SK-N-SH (cell line): ENCODE measurements at places on chromosomes 4 and X. TPM values are rescaled to one million over a fixed set of nuclear protein-coding genes. Genes with fewer than 3 reads are reported as not detected.

The CFAP47 gene
- 0.02 TPM in 2 replicates for polyA plus RNA-seq

The NLGN3 gene
- polyA plus RNA-seq: 4.4 and 5.3 TPM in 2 replicates

The UGT2B17 gene
- not detected in 2 replicates for polyA plus RNA-seq

The NPNT gene
- polyA plus RNA-seq: not detected in 2 replicates

- DNase-seq: no peak
Observed at GRCh38 chrX:41661366-41662095, 27.2 kb upstream of the GPR34 start.

DNA sequence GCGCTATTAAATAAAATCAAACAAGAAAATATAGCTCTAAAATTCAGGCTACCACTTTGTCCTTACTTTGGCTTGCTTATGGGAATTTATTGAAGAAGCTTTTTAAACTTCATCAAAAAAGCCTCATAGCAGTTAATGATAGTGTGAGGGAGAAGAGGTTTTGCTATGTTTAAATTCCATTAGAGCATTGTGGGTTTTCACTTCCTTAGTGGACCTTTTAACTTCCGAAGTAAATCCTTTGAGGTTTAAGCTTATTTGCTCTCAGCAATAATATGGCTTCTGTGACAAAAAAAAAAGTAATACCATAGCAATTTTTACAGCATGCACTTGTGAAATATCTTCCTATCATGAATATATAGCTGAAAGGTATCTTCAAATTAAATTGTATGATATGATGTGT, 120.2 kb upstream of the NDST4 start:
- DNase-seq: no peak

- peak; percentile 31 for DNase-seq
Observed at GRCh38 chr4:85968945-85969819, 390.7 kb downstream of the MAPK10 start.

- DNase-seq: no peak
Observed at GRCh38 chr4:165331823-165332222, 4.4 kb downstream of the MSMO1 start.

DNA sequence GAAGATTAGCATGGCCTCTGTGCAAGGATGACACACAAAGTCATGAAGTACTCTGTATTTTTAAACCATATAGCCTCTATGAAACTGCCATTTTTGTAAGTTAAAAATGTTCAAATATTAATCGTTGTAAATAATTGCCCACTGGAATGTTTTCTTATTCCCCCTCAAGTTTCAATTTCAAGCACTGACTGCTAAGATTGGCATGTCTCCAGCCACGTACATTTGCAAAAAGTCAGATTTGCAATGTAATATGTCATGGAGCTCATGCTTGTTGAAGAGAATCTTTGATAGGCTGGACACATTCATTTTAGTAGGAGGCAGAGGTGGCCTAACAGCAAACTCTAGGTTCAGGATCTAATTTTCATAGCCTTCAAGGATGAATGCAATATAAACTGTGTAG, 124.7 kb downstream of the CBR4 start:
- DNase-seq: no peak

DNA sequence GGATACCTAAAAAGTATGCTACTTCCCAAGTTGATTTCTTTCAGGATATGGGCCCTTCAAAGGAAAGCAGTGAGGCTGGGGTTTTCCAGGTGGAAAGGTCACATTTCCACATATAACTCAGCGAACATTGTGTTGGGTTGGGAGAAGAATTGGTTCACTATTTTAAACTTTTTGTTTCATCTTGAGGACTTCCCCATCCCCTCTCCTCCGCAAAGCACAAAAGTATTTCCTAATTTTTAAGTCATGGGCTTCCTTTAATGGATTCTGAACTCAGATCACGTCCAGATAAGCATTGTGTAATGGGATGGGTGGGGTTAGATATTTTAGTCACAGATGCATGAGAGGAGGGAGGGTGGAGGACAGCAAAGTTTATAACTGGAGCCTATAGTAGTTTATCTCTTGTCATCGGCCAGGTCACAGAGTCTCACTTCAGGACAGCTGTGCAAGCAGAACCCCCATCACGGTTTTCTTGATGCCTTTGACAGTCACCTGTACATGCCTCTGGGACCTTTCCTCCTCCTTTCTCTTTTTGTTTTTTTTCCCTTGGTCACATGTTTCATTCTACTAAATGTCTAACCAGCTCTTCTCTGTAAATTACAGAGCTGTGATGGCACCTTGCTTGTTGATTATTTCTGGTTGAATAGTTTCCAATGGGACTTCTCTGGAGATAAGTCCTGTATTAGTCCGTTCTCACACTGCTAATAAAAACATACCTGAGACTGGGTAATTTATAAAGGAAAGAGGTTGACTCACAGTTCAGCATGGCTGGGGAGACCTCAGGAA, 115.4 kb downstream of the PTTG2 start:
- DNase-seq: no peak

- no peak for DNase-seq
Observed at GRCh38 chr4:2728806-2729532, 27.2 kb downstream of the TNIP2 start.

DNA sequence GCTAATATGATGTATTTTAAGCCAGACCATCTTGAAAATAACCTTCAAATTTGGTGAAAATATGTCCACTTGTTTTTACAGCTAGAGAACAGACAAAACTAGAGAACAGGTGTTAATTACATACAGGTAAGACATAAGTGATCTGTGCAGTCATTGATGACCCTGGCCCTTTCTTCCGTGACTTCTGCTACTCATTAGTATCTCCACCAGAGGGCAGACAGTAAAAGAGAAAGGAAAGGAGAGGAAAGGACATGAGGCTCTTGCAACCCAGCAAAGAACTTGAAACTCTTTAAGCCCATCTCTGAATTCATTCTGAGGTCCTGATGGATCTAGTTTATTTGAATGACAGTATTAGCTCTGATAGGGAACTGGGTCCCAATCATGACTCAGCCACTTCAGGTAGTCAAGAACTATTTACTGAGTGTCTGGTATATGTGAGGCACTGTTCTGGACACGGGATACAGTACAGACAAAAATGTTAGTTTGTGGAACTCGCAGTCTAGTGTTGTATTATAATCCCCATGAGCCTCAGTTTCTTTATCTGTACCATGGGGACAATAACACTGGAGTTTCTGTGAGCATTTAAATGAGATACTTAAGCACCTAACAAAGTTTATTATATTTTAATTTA, 121.0 kb upstream of the TEX13D start:
- DNase-seq: peak; percentile 17

GRCh38 chrX:107429090-107429489, 20.4 kb upstream of the FRMPD3 start:
- no peak for DNase-seq

GRCh38 chr4:174209341-174209740, 74.1 kb downstream of the FBXO8 start:
- DNase-seq: no peak

- DNase-seq: no peak
Observed at GRCh38 chrX:119763836-119764387, 5.5 kb downstream of the SOWAHD start.

DNA sequence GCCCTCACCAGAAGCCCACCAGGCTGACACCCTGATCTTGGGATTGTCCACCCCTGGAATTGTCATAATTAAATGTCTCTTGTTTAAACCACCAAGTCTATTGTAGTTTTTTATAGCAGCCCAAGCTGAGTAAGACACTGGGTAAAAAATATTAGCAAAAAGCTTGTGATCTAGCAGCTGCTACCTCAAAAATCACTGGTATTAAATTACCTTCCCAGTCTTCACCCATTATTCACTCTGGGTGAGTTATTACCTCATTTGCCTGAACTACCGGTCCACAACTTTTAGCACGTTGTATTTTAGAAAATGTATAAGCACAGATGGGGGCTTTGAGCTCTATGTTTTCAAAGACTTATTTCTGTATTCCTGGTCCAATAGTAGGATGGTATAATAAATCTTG, 12.0 kb upstream of the TRIM61 start:
- no peak for DNase-seq

DNA sequence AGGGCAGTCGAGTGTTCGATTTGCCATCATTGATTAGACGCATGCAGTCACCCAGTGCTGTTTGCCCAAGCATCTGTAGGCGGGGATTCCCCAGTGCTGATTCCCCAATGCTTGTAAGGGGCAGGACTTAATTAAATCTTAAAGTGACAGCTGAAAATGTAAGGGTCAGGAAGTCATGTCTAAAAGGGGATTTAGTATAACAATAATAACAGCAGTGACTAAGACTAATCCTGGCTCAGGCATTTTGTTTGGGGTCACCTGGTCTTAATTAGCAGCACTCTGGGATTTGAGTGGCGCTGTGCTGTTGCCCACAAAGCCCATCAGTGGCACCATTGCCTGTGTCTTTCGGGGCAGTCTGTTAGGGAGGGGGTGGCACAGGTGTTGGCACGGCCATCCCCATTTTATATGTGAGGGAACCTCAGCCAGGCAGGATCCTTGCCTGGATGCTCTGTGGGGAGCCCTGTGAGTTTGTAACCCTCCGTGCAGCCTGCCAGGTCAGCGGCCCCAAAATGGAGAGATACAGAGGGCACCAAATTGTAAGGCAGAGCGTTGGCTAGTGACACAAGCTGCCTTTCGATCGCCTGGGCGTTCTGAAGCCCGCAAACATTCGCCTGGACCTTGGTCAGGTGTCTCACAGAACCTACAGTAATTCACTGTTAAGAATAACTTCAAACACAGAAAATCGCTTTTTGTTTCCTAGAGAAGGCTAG, 146.7 kb downstream of the TBL1X start:
- peak; percentile 30 for DNase-seq

- no peak for DNase-seq
Observed at GRCh38 chrX:17465201-17465600, 90.2 kb downstream of the NHS start.

- DNase-seq: no peak
Observed at GRCh38 chr4:54093324-54094240, 6.4 kb upstream of the GSX2 start.

- no peak for DNase-seq
Observed at GRCh38 chrX:40855411-40855810, 120.1 kb upstream of the MED14 start.

GRCh38 chrX:38008658-38009057, 2.3 kb downstream of the SYTL5 start:
- no peak for DNase-seq

DNA sequence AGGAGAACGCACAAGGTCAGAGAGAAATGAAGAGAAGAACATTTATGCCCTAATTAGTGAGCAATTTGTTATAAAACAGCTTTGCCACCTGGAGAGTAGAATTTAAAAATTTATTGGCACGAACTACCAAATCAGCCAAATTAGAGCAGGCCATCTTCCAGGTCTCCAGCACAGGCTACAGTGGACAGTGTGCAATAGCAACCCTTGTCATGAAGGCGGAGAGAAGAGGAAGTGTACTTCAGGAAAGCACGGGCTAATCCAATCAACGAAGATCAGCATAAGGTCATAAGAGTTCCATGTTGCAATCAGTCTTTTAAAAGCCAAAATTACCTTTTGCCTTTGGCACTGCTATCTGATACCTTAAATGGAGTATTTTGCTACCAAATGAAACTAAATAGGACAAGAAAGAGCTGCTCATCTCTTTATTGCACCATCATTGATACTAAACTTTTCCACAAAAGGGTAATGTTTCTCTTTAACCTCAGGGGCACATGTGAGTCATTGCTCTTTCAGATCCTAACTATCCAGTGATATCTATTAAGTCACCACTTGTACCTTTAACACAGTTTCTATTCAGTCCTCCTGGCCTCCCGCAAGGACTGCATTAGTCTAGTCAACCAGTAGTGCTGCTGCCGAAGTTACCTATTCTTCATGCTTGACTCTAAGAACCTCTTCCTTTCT, 19.9 kb downstream of the ANK2 start:
- DNase-seq: no peak

DNA sequence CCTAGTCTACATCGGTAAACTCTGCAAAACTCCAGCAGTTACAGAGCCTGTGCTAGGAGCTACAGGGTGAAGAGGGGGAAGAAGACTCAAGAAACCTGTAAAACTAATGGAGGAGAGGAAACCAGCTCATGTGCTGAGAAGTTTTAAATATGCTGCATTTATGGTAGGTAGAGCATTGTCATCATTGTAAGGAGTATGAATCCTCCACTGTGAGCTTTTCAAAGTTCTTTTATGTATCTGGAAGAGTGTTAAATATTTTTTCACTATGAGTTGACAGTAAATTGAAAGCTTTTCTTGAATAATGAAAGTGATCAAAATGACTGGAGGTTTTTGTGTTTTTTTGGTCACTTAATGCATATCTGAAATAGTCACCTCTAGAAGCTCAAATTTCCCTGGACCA, 46.2 kb downstream of the SEPTIN11 start:
- no peak for DNase-seq

DNA sequence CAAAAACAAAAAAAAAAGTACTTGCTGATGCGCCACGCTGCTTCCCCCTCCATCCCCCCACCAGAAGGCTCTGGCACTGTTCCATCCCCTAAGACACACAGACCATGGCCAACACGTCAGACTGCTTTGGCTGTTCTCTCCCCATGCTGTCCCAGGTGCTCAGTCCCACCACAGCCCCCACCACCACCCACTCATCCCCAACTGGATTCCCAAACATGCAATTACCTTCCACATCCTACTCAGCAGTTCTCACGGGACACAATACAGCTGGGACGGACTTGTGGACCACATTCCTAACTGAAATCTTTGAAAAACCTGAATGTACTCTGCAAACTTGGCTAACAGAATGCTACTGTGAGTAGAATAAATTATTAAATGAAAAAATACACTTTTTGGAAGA, 8.6 kb downstream of the FAT1 start:
- no peak for DNase-seq

DNA sequence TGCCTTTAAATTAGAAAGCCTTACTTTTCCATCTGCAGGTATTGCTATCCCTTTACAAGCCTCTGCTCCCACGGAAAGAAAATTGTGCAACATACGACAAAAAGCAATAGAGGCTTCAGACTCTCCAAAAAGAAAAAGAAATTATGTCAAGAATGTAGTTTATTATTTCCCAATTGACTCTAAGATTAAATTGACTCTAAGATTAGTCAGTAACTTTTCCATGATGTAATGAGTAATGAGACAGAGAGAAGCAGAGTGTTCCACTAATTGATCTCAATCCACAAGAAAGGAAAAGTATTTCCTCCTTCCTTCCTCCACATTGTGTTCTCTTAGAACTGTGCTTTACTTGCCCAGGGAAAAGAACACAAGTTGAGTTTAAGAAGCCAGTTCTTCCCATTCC, 345.7 kb upstream of the HS3ST1 start:
- DNase-seq: no peak

DNA sequence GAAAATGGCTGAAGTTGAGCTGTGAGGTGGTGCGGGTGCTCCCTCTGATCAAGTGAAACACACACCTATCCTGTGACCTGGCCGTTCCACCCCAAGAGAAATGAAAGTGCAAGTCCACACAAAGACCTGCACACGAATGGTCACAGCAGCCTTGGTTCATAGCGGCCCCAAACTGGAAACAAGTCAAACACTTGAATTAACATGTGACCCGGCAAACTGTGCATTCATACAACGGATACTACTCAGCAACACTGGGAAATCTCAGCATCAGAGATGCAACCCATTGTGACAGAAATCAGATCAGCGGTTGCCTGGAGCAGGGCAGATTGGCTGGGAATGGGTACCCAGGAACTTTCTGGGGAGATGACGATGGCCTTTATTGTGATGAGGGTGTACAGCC, 7.6 kb downstream of the G6PD start:
- DNase-seq: peak; percentile 57

GRCh38 chrX:68345025-68345424, 88.3 kb downstream of the OPHN1 start:
- no peak for DNase-seq
